GDM1 (cell line): ENCODE measurements at places on chromosomes 7 and 10.
A peak's percentile ranks its signal among the peaks of the same experiment; 100 is the strongest.

DNA sequence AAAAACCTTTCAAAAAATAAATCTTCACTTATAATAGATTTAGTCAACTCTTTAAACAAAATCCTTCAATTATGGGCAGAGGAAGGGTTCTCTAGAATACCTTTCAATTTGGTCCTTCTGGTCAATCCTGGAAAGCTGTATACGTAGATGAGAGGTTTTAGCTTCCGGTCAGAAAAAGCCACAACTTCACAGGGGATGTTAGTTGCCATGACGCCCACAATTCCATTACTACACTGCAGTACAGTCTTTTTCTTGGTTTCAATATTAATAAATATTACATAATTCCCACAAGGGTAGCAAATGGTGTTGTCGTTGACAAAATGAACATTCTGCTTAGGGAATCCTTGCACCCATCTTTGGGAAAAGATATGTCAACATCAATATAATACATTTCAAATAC, 1.7 kb downstream of the CFAP43 start:
- DNase-seq: no peak

- no peak for DNase-seq
These were observed 489.8 kb downstream of the RPS24 start for GRCh38 chr10:78523453-78523852.

GRCh38 chr7:76380623-76380966, 21.8 kb upstream of the YWHAG start:
- no peak for DNase-seq

DNA sequence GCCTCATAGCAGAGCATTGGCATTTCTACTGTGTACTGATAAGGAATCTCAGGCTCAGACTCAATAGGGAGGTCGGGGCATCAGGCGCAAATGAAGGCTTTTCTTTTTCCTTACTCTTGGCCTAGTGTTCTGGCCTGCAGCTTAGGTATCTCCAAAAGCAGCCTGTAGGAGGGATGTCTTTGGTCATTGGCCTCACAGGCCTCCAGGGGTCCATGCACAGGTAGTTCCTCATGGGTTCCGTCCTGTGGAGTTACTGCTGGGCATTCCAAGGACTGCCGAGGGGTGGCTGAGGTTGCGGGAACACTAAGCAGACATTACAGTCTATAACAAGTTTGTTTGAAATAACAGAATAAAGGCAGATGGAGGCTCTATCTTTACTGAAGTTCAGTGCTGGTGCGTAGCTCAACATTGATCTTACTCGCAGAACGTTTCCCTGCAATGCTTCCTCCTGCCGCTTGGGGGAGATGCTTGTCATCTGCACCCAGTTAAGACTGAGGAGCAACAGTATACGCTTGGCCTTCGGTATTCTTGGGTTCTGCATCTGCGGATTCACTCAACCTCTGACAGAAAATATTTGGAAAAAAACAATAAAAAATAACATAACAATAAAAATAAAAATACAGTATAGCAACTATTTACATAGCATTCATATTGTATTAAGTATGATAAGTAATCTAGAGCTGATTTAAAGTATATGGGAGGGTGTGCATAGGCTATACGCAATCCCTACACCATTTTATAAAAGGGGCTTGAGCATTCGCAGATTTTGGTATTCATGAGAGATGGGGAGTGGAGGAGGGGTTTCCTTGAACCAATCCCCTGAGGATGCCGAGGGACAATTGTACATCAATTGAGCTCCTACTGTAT, 58.9 kb downstream of the SH2D4B start:
- DNase-seq: peak; percentile 29

DNA sequence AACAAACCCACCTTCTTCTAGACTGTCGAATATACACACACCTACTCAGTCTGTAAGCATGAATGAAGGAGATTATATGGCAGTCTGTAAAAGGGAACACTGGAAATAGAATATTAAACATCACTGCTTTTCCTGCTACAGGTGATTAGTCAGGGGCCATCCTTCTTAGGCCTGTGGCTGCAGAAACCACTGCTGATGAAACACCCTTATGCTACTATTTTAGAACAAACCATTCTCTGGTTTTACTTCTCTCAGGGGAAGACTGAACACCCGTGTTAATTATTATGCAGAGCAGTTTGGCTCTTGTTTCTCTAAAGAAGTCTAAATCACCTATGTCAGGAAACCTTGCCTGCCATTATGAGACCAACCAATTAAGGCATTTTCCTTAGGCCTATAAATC, 351.1 kb upstream of the KLF6 start:
- DNase-seq: no peak

- no peak for DNase-seq
These were observed 256.6 kb downstream of the USP6NL start for GRCh38 chr10:11354823-11355222.

DNA sequence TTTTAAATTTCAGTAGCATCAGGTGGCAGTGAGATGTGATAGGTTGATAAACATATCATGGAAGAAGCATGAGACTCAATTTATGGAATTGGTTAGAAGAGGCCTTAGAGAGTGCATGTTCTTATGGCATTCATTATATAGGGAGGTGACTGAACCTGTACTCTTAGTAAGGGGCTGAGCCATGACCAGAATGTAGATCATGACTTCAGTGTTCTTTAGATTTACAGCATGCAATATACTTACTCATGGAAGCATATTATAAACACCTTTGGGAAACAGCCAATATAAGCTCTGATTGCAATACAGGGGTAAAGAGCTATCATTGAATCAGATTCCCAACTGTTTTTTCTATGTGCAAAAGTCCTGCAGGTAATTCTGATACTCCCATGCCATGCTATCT, 50.2 kb downstream of the NT5C3A start:
- no peak for DNase-seq

- DNase-seq: no peak
These were observed 1247.8 kb downstream of the TYW1 start for GRCh38 chr7:68244389-68244788.

DNA sequence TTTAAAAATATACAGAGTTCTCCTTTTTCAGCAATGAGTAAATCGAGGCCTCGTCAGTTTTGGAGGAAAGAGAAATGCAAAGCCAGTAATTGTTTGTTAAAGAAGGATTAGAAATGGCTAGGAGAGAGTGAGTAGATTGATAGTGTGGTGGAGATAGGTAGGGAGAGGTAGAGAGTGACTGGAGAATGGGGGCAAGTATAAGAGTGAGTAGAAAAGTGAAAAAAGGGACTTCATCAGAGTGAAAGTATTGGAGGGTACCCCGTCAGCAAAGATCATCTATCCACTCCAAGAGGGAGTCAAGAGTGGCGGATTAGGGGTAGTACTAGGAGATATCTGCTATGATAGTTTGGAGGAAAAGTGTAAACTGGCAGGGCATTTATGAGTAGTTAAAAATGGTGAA, 9.2 kb upstream of the ANKRD2 start:
- no peak for DNase-seq

- no peak for DNase-seq
These were observed 314.2 kb upstream of the GNAI1 start for GRCh38 chr7:79820387-79820786.

- DNase-seq: no peak
These were observed 64.6 kb downstream of the WDFY4 start for GRCh38 chr10:48749254-48749787.

GRCh38 chr10:93456480-93456879, 25.7 kb downstream of the MYOF start:
- no peak for DNase-seq

DNA sequence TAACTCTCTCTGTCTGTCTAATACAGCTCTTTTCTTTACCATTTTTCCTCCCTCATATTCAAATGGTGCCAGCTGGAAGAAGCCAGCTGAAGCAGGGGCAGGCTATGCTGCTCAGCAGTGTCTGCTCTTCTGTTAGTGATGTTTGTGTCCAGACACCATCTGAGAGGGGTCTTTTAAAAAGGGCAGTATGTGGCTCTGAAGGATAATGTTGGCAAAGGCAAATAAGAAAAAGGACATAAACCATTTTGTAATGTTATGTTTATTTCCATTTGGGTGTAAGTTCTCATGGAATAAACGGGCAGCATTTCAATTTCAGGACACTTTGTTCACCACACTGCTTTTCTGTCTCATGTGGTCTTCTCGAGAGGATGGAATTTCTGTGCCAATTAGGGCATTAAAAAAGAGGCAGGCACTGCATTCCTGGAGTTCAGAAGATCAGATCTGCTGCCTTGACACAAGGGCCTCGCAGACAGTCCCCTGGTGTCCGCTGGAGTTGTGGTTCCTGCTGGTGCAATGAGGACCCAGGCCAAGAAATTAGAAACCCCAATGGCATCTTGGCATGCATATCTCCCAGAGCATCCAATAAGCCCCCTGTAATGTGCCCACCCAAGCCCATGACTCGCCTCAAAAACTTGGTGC, 109.0 kb upstream of the ELMO1 start:
- DNase-seq: no peak

GRCh38 chr7:49324040-49324439, 399.7 kb downstream of the CDC14C start:
- no peak for DNase-seq

GRCh38 chr10:69168493-69168892, 11.5 kb upstream of the SUPV3L1 start:
- DNase-seq: no peak

GRCh38 chr7:44223362-44224079, 22.7 kb downstream of the YKT6 start:
- no peak for DNase-seq

DNA sequence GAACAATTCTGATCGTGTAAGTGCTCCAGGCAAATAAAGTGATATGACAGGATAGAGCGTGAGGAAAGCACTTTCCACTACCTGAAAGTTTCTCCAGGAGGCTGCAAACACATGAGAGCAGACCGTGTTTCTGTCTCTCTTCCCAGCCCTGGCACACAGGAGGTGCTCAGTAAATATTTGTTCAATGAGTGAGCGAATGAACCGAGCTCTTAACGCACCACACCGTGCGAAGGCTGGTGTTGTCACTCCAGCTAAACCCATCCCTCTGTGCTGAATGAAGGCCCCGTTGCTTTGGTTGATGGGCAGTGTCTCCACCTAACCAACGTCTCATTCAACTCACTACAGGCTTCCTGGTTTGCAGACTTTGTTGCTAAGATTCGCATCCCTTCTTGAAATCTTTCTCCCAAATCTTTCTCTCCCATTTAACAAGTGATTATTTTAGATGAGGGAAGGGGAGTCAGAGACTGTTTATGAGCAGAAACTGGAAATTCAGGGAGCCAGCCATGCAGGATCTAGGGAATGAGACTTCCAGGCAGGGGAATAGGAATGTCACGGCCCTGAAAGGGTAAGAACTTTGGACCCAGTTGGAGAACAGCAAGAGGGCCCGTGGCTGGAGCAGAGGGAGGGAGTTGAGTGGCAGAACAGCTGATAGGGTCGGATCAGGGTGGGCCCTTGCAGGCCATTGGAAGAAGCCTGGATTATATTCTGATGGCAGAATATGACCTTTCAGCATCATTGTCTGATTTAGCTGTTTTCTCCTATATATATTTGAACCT, 282.6 kb downstream of the CAMK1D start:
- no peak for DNase-seq
